Fibroblast of pulmonary artery (primary cell): ENCODE measurements at places on chromosomes 1 and 21.

DNA sequence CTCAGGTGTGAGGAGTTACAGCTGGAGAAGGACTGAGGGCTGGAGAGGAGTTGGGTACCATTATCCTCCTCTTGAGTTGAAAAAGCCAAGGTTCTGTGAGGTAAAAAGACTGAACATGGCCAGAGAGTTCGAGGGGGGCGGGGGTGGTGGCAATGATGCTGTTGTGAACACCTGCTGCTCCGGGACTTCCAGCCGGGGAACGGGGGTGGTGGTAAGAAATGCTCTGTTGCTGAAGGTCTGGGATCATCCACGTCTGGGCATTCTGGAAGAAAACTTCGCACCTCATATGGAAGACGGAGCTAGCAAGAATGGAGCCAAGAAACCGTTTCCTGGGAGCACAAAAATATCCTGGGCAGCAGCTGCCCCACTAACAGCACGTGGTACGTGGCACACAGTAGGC is 20.1 kb upstream of the ALPL start:
- no peak for DNase-seq

GRCh38 chr1:88649932-88650331 is 34.1 kb upstream of the PKN2 start:
- DNase-seq: no peak

DNA sequence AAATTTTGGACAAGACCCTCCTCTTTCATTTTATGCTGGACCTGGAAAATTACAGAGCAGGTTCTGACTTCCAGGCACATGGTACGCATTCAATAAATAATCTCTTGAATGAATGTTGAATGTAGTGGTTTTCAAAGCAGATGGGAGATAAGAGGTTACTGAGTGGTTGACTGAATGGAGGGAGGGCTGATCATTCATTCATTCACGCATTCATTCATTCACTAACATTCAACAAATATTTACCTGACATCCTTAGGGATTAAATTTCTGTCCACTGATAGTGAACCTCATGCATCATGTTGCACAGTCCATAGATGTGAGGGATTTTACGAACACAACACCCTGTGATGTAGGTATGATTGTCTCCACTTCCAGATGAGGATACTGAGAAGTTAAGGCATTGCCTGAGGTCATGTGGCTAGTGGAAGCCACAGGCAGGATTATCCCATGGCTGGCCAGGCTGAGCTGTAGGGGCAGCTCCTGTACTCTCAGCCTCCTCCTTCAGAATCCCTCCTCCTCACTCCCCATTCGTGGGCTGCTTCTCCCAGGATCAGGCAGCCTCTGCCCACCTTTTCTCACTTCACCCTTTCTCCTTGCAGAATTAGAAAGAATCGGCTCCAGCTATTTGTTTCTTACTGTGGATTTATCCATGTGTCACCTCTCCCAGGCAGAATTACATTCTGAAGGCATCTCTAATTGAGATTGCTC is 48.4 kb upstream of the ATP5PO start:
- DNase-seq: no peak

DNA sequence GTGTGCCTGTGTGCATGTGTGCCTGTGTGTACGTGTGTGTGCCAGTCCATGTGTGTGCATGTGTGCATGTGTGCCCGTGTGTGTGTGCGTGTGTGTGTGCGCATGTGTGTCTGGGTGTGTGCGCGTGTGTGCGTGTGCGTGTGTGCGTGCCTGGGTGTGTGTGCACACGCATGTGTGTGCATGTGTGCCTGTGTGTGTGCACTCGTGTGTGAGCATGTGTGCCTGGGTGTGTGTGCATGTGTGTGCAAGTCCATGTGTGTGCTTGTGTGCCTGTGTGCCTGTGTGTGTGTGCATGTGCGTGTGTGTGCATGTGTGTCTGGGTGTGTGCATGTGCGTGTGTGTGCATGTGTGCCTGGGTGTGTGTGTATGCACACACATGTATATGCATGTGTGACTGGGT is 28.7 kb upstream of the COL6A2 start:
- DNase-seq: no peak

GRCh38 chr1:49234988-49235387 is 458.3 kb upstream of the BEND5 start:
- DNase-seq: no peak

DNA sequence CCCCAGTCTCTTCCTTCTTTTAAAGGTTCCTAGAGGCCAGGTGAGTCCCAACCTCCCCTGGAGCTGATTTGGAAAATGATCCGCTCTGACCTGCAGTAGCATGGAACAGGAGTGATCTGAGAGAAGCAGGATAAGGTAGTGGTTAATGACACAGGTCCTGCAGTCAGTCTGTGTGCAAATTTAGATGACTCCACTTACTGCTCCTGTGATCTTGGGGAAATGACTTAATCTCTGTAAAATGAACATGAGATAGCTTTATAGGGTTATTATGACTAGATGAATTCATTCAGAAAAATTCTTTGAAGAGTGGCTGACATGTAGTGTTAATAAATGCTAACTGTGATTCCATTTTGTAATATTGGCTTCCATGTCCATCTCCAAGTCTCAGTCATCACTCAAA is 374.9 kb upstream of the CAMK1G start:
- no peak for DNase-seq

- no peak for DNase-seq
Measured at GRCh38 chr1:225485226-225485625, 57.4 kb upstream of the LBR start.

DNA sequence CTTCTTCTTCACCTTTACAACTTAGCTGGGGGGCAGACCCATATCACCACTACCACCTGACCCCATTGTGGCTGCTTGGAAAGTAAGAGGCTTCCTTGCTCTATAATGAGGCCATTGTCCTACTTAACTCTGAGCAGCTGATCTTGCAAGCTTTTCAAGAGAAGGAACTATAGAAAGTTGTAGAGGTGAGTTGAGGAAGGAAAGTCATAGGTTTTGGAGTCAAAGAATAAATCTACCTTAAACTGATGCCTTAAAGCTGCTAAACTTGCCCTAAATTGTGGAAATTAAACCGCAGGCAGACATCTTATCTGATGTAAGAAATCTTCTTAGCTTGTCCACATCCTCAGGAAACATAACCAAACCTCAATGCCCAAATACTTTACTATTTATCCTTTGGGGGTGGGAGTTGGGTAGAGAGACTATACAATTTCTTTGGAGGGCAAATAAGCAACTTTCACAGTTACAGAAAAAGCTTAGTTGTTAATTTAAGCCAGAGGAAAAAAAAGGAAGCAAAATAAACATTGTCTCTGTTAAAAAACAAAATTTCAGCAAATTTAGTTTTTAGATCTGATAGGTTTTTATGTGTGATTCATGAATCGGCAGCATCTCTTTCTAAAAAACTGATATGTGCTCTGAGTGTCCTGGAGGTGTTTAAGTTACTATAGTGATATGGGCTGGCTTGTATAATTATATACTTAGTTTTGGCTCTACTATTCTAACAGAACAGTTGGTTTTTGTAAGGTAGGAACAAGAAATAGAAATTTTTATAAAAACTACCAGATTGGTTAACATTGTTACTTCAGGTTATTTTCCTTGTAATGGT is 4.7 kb downstream of the IL23R start:
- DNase-seq: no peak

GRCh38 chr1:50300297-50300696 is 122.9 kb downstream of the DMRTA2 start:
- no peak for DNase-seq

DNA sequence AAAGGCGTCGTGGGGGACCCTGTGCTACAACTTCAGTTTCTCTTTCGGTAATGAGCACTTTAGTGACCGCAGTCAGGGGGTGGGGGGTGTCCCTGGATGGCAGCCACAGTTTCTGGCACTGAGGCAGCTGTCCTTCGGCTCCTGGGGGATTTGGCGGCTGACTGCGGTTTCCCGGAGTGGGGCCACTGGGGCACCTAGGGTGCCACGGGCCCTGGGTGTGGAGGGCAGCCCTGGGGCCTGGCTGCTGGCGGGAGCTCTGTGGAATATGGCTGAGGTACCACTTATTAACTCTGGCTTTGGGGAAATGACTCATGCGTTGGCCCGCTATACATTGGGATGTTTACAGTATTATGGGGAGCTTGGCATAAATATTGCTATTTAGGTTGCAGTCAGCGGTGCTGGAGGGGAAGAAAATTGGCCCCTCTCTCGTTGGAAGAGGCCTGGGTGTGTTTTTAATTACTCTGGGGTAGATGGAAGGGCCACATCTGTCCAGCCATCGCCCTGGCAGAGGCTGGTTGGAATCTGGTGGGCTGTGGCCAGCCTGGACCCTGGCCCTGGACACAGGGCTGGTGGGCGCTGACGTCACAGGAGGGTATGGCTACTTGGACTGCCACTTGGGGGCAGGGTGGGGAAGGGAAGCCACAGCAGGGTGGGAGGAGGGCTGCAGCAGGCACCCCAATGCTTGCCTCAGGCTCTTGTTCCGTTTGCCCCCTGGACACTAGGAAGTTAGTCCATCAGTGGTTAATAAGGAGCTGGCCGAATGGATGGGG is 2.0 kb downstream of the EPHB2 start:
- DNase-seq: peak; percentile 22

DNA sequence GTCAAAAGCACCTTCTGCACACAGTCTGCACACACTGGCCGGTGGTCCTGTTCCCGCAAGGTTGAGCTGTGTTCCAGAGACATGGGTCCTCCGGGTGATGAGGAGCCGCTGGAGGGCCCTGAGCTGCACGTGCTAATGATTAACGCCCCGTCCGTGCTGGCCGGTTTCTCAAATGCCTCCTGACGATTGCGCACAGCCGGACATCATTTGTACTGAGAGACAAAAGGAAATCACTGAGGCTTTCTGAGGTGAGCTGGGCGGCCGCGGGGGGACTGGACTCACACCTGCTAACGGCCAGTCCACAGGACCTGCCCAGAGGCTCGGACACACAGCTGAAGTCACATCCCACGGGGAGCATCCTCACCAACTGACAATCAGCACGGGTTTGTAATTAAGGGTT is 29.2 kb downstream of the POFUT2 start:
- no peak for DNase-seq

- no peak for DNase-seq
Measured at GRCh38 chr1:51276286-51276685, 40.2 kb downstream of the RNF11 start.

- no peak for DNase-seq
Measured at GRCh38 chr21:25513810-25514209, 93.5 kb downstream of the MRPL39 start.

- DNase-seq: peak; percentile 19
Measured at GRCh38 chr1:233183226-233184020, 112.1 kb downstream of the PCNX2 start.

DNA sequence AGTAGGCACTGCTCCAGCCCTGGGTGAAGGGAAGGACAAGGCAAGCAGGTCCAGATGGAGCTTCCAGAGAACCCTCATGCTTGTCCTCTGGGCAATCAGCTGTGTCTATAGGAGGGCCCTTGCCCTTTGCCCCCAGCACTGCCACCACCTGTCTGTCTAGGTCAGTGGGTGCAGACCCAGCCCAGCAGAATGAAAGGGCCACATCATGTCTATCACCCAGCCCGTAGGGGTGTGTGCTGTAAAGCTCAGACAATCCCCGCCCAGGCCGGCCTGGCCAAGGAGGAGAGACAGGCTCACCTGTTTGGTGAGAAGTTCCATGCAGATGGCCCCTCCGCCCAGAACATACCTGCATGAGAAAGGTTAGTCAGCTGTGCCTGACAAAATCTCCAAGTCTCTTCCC is 7.0 kb downstream of the UBE2Q1 start:
- no peak for DNase-seq

DNA sequence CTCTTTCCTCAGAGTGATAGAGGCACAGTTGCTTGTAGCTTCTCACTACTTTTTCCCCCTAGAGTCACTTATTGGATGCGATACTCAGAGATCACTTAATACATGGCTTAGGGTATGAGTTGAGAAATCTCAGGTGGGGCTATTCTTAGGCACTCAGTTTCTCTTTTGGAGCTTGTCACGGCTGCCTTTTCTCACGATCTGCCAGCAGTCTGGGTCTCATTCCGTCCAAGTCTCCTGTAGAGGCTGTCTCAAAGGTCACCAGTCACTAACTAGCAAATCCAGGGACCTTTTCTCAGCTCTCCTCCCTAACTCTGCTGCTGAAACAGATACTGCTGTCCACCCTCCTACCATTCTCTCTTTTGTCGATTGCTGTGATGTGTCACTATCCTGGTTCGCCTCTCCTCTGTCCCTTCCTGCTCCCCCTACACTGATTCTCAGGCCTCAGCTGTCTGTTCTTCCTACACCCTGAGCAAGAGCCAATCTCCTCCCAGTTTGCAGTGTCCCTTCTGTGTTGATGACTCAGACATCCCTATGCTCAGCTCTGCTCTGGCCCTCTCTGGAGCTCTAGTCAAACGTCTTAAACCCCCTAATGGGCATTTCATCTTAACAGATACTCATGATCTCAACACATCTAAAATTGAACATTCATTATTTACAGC is 12.4 kb downstream of the ATP1A2 start:
- DNase-seq: peak; percentile 44

- DNase-seq: no peak
Measured at GRCh38 chr1:44312399-44313196, 42.5 kb downstream of the ERI3 start.

- no peak for DNase-seq
Measured at GRCh38 chr1:75673885-75674284, 50.6 kb upstream of the ACADM start.

- DNase-seq: peak; percentile 11
Measured at GRCh38 chr1:111417755-111418154, 9.8 kb downstream of the OVGP1 start.

DNA sequence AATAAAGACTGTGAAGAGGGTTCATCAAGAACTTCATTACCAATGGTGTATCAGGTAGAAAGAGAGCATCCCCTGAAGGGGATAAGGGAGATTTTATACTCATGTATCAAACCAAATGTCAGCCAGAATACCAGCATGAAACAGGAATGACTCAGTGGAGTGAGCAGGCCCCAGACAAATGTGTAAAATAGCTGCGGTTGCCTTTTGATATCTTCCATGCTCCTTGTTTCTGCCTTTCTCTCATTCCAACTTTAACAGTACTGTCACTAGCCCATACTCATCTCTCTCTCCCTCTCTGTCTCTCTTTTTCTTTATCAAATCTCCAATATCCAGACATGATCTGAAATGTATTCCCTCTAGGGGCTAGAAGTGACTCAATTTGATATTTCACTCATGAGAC is 47.8 kb downstream of the GPR88 start:
- DNase-seq: peak; percentile 42

- DNase-seq: no peak
Measured at GRCh38 chr1:11453742-11454491, 25.0 kb upstream of the DISP3 start.

DNA sequence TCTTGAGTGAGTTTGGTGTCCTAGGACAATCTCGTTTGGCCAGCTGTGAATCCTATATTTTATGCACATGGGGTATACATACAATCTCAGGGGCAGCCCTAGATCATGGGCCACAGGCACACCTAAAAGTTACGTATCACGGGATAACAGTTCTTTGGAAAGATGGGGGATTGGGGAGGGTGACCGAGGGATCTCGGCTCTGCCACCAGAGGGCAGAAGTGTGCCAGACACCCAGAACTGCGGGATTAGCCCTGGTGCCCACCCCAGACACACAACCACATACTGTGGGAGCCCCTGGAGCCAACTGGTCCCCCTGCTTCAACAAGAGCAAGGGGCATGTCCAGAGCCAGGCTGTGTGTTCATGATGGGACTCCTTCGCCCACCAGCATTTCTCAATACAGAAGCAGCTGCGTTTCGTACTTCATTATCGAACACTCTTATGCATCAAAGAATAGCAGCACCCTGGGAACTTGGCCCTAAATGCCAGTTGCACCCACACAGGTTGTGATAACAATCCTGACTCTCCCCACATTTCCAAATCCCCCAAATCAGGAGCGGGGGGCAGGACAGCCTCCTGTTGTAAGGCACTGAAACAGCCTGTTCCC is 37.4 kb downstream of the TMCO4 start:
- DNase-seq: peak; percentile 39

- DNase-seq: no peak
Measured at GRCh38 chr1:243312952-243313634, 57.3 kb downstream of the SDCCAG8 start.

- DNase-seq: no peak
Measured at GRCh38 chr1:151284013-151284577, 2.0 kb downstream of the ZNF687 start.
